ENCODE measurements at places on chromosomes 7 and 10. TPM values are rescaled to one million over a fixed set of nuclear protein-coding genes. Genes with fewer than 3 reads are reported as not detected.

GRCh38 chr10:71258046-71258445 lies 45.7 kb downstream of the UNC5B start:
- DNase-seq, result peak; percentile 18

The PSMG3 gene
- total RNA-seq, result 16.2 TPM

GRCh38 chr10:130489891-130490290 lies 353.7 kb downstream of the GLRX3 start:
- no peak for DNase-seq

GRCh38 chr10:125521721-125522680 lies 161.0 kb downstream of the TEX36 start:
- DNase-seq, result peak; percentile 64

DNA sequence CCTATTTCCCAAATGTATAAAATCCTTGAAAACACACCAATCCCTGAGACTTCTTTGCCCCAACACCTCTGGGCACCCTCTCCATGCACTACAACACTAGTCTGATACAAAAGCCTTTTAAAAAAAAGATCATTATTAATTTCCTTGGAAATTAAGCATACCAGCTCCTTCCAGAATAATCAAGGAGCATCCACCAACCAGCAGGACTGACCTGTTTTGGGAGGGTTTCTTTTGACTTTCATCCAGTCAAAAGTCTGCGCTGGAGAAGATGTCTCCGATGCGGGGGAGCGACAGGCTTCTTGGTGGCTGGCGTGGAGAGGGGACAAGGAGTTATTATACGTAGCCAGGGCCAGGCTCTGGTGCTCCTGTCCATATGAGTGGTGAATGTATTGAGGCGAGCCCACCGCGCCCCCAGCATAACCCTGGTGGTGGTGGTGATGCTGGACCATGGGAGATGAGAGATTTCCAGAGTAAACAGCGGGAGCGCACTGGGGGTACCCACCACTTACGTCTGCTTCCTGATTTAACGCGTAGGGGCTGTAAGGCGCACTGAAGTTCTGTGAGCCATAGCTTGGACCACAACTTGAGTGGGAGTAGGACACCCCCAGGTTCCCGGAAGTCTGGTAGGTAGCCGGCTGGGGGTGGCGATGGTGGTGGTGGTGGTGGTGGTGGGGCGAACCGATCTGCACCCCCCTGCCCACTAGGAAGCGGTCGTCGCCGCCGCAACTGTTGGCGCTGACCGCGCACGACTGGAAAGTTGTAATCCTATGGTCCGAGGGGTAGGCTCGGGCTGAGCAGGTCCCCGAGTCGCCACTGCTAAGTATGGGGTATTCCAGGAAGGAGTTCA lies 527 bp downstream of the HOXA1 start:
- no peak for DNase-seq

- DNase-seq, result no peak
Measured at GRCh38 chr7:28407651-28408050, 4.7 kb upstream of the CREB5 start.

The CYP3A4 gene
- total RNA-seq, result not detected
